Stimulated activated CD8-positive, alpha-beta memory T cell treated with anti-CD3 and anti-CD28 coated beads, Interleukin-4, amount 100 ng/mL, for 4 hours (primary cell): ENCODE measurements at places on chromosomes 7 and 10.

DNA sequence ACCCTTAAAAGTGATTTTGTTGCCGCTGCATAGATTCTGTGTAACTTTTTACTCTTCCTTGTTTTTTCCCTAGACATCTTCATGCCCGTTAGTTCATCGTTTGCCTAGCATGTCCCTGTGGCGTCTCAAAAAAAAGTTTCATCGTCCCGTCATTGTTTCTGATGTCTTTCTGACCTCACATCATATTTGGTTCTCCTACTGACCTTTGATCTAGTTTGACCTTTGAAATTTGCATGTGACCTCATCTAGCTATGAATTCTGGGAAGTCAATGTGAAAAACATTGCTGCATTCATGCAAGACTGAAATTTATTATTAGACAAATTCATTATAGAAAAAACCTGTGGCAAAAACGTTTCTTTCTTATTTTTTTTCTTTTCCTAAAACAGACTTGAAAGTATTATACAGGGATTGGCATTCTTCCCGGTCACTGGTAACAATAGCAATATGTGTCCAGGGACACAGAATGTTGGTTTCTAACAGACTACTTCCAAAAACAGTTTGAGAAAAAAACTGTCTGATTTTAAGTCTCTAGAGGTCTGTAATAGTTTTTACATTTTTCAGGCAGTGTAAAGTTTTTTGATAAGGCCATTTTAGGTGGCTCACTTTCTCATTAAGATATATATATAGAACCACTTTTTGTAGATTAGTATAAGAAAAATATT lies 280.9 kb downstream of the USP6NL start:
- DNase-seq, result no peak

DNA sequence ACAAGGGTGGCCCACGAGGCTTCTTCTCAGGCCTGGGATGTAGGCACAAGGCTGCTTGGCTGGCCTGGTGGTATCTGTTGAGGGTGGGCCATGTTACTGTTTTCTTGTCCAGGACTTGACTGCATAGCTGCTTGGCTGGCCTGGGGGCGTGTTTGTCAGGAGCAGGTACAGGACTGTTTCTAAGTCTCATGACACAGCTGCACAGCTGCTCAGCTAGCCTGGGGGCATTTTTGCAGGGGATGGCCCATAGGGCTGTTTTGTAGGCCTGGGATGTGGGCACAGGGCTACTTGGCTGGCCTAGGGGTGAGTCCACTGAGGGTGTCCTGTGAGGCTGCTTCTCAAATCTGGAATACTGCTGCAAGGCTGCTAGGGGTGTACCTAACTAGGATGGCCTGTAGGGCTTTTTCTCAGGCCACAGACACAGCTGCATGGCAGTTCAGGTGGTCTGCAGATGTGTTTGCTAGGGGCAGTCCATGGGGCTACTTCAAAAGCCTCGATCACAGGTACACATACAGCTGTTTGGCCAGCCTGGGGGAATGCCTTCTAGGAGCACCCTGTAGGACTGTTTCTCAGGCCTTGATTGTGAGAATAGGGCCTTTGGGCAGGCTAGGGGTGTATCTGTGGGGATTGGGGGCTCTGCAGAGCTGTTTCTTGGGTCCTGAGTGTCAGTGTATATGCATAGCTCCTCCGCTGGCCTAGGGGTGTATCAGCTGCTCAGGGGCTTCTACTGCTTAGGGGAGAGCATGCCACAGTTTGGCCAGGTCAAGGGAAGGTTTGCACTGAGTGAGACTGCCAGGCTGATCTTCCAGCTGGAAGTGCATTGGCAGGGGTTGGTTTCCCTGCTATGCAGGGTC lies 26.6 kb upstream of the PLA2G12B start:
- no peak for DNase-seq

DNA sequence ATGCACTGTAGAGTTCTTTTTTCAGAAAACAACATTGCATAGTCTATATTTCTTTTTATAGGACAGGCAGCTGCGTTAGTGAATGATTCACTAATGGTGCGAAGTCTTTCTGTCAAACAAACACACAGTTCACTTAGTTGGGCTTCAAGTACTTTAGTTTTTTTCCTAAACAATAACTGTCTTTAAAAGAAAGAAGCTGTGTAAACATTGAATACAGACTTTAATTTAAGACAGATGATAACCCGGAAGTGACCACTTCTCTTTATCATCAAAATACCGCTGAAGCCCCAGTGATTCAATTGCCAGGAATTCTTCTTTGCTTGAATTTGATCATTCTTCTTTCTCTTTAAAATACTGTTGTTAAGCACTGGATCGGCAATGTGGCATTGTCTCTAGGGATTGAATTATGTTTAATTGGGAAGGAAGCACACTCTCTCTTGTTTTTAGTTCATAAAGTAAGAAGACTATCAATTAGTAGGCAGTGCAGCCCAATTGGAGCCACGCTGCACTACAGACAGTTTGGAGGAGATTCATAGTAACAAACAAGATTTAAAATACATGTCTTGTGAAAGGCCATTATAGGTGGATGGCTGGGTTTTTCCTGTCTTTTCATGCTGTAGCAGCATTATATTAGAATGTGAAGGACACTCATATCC lies 30.4 kb downstream of the CNTNAP2 start:
- DNase-seq, result no peak

GRCh38 chr7:24972991-24973390 lies 7.0 kb downstream of the OSBPL3 start:
- DNase-seq, result no peak

DNA sequence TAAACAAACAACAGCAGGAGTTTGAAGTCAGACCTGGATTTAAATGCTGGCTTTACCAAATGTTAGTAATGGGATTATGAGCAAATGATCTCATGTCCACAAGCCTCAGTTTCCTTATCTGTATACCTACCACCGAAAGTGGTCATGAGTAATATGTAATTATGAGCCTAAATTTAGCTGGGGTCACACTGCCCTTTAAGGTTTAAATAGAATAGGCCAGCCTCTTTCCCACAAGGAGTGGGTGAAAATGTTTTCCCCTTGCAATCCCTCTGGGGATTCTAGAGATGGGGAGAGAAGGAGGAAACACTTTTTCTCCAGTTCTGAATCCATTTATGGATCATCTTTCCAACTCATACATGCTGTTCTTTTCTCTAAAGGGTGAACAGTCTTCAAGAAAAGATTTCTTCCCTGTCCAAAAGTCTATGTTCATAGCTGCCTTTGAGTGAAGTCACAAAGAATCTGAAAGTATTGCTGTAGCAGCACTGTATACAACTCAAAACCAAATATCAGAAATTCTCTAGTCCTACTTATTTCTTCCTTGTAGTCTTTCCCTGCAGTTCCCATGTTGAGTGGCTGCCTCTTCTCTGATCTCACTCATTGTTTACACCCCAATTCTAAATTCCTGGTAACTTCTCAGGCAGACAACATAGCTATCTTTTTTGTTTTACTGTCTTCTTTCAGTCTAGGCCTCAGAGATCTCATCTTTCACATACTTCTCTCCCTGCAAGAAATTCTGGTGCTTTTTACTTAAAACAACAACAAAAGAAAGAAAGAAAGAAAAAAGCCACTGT lies 7.4 kb upstream of the TSPAN12 start:
- DNase-seq, result no peak

GRCh38 chr10:15293862-15294842 lies 76.9 kb downstream of the FAM171A1 start:
- no peak for DNase-seq

- DNase-seq, result no peak
These were observed 286.6 kb upstream of the MAGI2 start for GRCh38 chr7:79740076-79740475.

DNA sequence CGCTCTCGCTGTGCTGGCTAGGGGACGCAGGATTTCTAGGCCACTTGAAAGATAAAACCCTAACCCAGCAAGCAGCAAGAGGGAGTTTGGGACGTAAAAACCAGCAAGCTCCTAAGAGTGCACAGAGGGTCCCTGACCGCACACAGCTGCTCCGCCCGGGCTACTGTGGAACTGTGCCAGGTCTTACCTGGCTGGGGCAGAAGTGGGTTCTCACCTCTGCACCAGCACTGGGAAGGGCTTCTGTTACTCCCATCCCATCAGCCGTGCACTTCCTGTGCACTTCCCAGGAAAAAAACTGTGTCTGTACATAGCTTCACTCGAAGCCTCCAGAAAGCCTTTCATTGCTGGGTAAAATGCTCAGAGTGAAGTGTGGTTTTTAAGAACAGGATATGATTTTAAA lies 45.9 kb upstream of the PTF1A start:
- DNase-seq, result no peak

- no peak for DNase-seq
These were observed 124.0 kb downstream of the IQUB start for GRCh38 chr7:123410273-123410904.

DNA sequence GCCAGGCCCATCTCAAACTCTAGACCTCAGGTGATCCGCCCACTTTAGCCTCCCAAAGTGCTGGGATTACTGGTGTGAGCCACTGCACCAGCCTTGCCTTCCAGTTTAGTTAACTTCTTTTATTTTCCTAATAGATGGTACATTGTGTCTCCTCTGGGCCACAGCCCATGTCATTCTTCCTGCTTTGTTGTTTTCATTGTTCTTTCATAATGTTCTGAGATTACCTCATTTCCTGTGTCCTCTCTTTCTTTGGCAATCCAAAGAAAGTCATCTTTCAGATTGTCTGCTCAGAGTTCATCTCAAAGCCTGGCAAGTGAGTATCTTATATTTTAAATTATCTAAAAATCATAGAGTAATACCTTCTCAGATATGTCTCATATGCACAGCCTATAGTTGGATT lies at the start of gene OLAH:
Gene OLAH (plus strand): TSS at position 270 of the 400 bp plus-strand sequence. CDS start 3,346 bp downstream, outside the sequence.
- DNase-seq, result no peak

GRCh38 chr10:122323941-122324675 lies 50.4 kb upstream of the PLEKHA1 start:
- DNase-seq, result no peak

- DNase-seq, result no peak
These were observed 141.8 kb downstream of the POLR1F start for GRCh38 chr7:19567011-19567410.

GRCh38 chr10:99540657-99541531 lies 8.2 kb downstream of the NKX2-3 start:
- no peak for DNase-seq

DNA sequence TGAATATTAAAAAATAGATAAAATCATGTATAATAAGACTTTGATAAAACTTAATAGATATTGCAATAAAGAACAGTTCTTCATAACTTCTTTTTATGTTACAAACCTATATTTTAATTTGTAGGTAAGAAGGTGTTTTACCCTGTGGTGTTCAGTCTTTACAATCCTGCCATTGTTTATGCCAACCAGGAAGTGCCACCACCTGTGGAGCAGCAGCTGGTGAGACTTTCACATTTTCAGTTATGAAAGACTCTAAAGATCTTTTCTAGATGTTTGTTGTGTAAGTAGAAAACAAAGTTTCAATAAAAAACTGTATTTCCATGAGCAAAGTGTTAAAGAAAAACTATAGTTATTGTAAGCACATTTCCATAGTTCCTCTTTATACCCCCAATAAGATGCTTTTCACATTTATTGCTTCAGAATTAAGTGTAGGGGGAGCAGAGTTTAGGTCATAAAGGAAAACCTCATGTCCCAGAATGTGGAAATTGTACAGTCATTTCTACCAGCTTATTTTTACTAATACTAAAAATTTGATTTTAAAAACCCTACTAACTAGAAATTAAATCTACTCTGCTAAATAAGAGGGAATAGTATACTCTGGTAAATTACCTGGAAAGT lies 28.7 kb downstream of the CSGALNACT2 start:
- no peak for DNase-seq

GRCh38 chr10:77686650-77687417 lies 49.2 kb upstream of the KCNMA1 start:
- no peak for DNase-seq

- no peak for DNase-seq
These were observed 121.4 kb downstream of the CDK14 start for GRCh38 chr7:90717296-90718060.

- DNase-seq, result no peak
These were observed 80.4 kb downstream of the UBE3C start for GRCh38 chr7:157219154-157219553.

- no peak for DNase-seq
These were observed 753.4 kb downstream of the NRG3 start for GRCh38 chr10:82628373-82628772.

DNA sequence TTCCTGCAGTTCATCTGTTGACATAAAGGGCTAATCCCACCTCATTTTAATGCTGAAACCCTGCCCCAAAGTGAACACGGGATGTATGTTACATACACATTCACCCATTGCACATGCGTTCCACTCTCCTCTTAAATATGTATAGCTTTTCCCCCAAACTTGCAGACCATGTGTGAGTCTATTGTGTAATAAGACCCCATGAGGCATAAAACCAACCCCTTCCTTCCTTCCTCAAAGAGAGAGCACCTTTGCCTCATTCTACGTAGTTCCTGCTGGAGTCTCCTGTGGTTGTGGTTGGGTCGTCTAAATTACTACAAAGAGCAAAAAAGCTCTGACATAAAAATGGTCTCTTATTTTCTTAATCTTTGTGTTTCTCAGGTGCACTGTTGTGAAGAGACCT lies 345.7 kb upstream of the KLF6 start:
- no peak for DNase-seq

GRCh38 chr10:46525177-46525823 lies 31.2 kb downstream of the GPRIN2 start:
- DNase-seq, result no peak

GRCh38 chr7:6367701-6368211 lies 80.0 kb downstream of the DAGLB start:
- no peak for DNase-seq

DNA sequence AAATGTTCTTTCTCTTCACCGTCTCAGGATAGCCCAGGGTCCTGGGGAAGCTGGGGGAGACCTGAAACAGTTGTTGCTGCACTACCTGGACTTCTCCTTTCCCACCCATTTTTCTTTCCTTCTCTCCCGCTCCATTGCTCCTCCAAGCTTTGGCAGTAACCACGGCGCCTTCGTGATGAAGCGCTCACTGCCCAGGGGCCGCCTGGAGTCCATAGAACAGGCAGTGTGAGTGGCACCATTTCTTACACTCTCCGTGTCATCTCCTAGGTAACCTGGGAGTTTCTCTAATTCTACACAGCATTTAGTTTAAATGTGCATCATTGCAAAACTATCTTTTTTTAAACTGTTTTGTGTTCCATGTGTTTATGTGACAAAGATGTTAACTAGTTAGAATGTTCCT lies 40.3 kb upstream of the BHLHA15 start:
- DNase-seq, result no peak

- no peak for DNase-seq
These were observed 277.6 kb downstream of the REEP3 start for GRCh38 chr10:63798599-63799498.
